ENCODE measurements at places on chromosomes 11 and 22. TPM values are rescaled to one million over a fixed set of nuclear protein-coding genes. Genes with fewer than 3 reads are reported as not detected.
A peak's percentile ranks its signal among the peaks of the same experiment; 100 is the strongest.

The OR2AT4 gene
- 0.07 TPM for total RNA-seq

The C1QTNF4 gene
- total RNA-seq, result not detected

The CD151 gene
- total RNA-seq, result 506 TPM

The IL17REL gene
- not detected for total RNA-seq

The PTPMT1 gene
- total RNA-seq, result 123 TPM

The UBQLNL gene
- total RNA-seq, result not detected

The HEPN1 gene
- total RNA-seq, result 0.05 TPM

The CHRM1 gene
- total RNA-seq, result not detected

The SMIM35 gene
- total RNA-seq, result not detected

The APOC3 gene
- total RNA-seq, result not detected

The NCAPH2 gene
- total RNA-seq, result 73.2 TPM

GRCh38 chr11:118106789-118107335, 20.1 kb upstream of the SMIM35 start:
- peak; percentile 44 for DNase-seq

- no peak for DNase-seq
Observed at GRCh38 chr11:9008011-9008550, 4.3 kb upstream of the NRIP3 start.

DNA sequence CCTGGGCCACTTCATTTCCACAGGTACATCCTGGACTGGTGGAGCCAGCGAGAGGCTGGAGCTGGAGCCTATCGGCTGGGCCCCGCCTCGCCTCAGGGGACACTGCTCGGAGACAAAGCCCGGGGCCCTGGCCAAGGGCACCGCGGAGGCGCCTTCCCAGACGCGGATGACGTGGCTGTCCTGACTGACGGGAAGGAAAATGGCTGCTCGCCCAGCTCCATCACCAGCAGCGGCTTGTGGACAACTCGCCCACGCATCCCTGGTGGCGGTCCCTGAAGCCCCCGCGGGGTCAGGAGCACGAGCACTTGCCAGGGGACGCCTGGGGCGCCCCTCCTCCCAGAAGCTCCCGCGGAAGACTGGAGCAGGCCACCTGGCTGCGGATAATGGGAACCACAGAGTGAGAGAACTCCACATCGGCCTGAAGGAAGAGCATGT, 49.6 kb downstream of the CECR2 start:
- no peak for DNase-seq

DNA sequence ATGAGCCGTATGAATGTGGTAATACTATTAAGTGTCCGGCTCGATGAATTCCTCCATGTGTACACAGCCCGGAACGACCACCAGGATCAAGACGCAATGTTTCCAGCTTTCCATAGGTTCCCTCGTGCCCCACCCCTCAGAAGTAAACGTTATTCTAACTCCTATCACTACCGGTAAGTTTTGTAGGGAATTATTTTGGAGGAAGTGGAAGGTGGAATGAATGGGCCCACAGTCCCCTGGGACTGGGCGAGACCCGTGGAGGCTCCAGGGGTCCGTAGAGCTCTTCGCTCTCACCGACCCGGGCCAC, 720 bp upstream of the FAR1 start:
- no peak for DNase-seq

DNA sequence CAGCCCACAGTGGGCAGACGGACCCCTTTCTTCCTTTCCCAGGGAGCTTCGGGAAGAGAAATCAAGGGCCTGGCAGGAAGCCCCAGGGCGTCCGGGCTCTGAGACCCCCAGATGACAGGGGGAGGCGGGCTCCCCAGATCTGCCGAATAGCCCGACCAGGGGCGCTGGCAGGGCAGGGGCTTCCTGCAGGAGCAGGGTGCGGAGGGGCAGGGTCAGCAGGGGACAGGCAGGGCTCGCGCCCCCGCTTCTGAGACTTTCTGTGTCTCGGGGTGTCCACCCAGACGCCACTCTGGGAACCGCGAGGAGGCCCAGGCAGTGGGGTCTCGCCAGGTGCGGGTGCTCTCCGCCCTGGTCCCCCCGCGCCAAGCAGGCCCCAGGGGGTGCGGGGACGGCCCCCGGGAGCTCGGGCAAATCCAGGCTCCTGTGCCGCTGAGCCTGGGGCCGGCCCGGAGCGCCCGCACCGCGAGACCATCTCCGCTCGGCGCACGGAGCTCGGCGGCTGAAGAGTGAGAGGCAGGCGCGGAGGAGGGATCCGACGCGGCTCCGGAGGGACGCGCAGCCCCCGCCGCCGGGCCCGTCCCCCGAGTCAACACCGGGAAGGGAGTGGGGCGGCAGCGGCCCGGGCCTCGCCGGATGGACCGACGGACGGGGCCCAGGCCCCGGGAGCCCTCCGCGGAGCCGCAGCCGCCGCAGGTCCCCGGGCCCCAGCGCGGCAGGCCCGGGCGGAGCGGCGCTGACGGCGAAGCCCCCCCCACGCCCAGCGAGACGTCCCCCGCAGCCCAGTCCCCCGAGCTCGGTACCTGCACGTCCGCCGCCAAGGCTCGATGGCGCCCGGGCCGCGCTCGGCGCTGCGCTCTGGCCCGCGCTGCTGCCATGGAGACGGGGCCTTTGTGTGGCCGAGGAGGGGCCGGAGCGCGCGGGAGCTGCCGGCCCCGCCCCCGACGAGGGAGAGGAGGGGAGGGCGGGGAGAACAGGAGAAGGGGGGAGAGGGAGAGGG, at the start of gene PLXNB2:
PLXNB2 (minus strand) TSS at position 894 of the 997 bp plus-strand sequence. CDS start 17,062 bp downstream, outside the sequence.
- peak; percentile 62 for DNase-seq

DNA sequence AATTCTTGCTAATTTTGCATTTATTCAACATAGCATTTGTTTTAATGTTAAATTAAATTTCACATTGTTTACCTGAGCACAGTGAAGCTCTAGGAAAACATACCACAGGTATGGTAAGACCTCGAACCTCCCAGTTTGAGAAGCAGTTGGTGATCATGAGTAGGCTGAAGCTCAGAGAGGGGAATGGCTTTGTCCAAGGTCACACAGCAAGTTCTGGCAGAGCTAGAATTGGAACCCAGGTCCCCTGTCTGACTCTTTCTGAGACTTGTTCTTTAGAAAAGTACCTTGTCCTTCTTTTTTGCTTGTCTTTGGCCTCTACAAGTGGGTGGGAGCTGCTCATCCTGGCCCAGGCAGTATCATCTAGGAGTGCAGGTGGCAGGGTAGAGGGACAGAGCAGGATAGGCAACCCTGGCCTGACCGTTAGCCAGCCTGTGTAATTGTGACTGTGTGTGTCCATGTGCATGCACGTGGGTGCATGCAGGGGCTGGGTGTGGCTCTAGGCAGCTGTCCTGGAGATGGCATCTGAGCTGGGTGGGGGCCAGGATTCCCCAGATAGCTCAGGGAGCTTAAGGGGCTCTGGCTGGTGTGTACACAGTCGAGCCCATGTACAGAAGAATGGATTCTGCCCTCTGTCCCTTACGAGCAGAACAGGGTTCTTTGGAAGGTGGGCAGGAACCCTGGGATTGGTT, 21.6 kb downstream of the PHLDB1 start:
- no peak for DNase-seq

DNA sequence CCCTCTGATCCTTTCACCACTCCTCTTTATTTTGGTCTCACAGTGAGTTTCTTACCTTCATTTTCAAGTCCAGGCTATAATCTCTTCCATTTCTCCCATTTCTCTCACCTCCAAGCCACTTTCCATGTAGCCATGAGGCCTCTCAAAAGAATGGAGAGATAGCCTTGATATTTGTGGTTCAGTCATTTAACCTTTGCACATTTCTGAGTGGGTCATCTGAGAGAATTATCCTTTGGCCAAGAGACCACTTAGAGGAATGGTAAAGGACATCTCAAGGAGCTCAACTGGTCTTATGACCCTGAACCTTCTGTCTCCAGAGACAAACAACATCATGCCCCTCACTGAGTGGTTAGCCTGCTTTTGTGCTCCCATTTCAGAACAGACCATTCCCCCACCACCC, 121.1 kb downstream of the KIRREL3 start:
- no peak for DNase-seq

DNA sequence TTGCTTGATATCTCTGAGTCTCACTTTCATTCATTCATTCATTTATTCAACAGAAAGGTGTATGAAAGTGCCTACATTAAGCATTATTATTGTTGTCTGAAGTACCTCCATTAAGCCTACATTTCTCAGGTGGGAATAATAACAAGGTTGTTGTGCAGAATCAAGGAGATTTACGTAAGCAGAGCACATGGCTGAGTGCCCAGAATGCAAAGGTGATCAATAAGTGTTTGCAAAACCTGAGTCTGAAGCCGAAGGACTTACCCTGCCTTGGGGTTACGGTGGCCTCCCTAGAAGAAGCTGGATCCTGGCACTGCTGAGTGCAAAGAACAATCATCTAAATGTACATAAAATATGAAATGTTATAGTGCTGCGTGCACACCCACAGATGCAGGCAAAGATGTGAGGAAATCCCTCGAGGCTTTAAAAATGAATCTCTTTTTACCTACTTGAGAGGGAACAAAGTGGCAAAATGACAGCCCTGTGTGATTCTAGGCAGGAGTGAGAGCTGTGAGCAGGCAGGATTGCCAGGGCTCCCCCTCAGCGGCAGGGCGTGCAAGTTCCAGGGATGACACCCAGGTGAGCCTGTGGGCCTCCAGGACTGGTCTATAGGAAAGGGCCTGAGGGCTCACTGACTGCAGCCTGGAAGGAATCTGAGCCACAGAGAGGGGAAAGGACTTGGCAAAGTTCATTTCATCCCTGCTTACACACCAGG, 133.1 kb upstream of the TBCEL start:
- DNase-seq, result no peak

DNA sequence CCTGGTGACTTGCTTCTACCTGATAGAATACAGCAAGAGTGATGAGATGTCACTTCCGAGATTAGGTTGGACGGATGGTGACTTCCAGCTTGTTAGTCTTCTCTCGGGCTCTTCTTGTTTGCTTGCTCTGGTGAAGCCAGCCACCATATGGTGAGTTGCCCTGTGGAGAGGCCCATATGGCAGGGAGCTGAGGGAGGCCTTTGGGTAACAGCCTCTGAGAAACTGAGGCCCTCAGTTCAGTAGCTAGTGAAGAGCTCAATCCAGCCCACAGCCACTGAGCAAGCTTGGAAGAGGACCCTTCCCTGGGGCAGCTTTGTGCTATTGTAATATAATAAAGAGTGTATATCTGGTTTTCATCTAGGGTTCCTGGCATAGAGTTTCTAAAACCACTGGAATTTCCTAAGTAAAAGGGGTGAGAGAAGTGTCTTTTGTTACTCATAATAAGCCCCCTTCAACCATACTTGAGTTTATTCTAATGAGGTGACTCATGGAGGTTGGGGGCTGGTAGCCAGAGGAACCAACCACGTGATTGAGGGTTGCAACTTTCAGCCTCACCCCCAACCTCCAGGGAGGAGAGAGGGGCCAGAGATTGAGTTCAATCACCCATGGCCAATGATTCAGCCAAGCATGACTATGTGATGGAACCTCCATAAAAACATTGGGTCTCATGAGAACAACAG, 8.0 kb upstream of the TPCN2 start:
- peak; percentile 80 for DNase-seq

- peak; percentile 27 for DNase-seq
Observed at GRCh38 chr11:6315811-6316425, 4.4 kb downstream of the CAVIN3 start.

DNA sequence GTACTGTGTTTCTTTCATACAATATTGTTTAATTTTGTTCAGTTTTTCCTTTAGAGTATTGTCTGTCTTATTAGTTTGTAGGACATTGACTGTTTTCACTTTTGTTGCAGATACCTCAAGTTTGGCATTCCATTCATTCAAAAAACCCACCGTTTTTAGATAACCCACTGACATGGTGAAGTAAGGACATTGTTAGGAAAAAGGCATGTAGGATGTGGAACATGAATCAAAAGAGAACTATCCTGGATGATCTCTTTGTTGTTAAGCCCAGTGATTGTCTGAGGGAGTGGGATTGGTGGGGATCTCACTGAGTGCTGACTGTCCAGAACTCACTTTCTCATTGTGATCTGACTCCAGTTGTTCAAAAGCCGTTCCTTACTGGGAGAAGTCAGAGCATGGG, 119.3 kb downstream of the TEAD1 start:
- no peak for DNase-seq

GRCh38 chr22:27420817-27421361, 380.7 kb downstream of the MN1 start:
- peak; percentile 80 for DNase-seq

GRCh38 chr22:44869196-44869595, 116.8 kb downstream of the ARHGAP8 start:
- peak; percentile 29 for DNase-seq

GRCh38 chr22:32448980-32449379, 15.3 kb downstream of the BPIFC start:
- no peak for DNase-seq

DNA sequence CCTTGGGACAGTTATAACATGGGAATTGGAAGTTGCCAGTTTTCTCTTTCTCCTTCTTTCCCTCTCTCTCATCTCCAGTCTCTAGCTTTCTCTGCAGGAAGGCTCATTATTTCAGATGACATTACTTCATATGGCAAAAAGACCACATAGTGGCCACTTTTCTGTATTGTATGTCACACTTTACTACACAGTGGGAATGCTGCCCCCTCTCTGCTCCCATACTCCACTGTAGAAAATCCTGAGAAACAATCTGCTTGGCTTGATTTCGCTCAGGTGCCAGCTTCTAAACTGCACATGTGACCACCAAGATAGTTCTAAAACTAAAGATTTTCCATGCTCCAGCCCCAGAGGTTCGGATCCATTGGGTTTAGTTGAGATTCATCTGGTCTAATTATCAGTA, 860.7 kb upstream of the CCDC90B start:
- DNase-seq, result no peak

- DNase-seq, result no peak
Observed at GRCh38 chr11:9386086-9386485, 1.6 kb downstream of the IPO7 start.

GRCh38 chr11:1638344-1638743, 8.8 kb downstream of the KRTAP5-5 start:
- DNase-seq, result no peak

DNA sequence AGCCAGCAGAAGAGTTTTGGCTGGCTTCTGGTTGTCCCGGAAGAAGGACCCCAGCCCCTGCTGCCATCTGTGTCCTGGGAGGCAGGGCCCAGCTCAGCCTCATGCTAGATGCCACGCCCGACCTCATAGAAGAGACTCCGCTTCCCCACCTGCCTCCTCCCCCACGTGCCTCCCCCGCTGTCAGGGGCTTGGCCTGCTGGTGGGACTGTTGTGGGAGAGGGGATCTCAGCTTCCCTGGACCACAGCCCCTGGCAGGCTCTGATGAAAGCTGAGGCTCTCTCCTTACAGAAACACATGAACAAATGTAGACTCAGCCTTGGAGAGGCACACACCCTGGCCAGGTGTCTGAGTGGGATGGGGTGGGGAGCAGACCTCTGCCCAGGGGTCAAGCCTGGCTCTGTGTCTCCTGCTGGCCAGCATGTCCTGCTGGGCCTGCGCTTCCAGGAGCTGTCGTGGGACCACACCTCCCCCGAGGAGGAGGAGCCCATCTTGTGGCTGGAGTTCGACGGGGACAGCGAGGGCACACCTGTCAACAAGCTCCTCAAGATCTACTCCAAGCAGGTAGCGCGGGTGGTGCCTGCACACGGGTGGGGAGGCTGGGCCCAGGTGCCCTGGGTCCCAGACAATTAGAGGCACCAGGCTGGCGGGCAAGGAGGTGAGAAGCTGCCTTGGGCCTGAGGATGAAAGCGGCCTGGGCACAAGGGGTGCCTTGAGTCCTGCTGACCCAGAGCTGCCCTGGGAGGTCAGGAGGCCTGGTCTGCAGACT, 14.1 kb downstream of the FRMD8 start:
- DNase-seq, result no peak

- no peak for DNase-seq
Observed at GRCh38 chr22:48276994-48277867, 1514.8 kb downstream of the TBC1D22A start.

- no peak for DNase-seq
Observed at GRCh38 chr11:4677948-4678347, 19.7 kb downstream of the OR51E2 start.
